ENCODE measurements at places on chromosomes 6 and 20.

- DNase-seq: no peak
Observed at GRCh38 chr6:169868458-169868857, 117.0 kb downstream of the ERMARD start.

- DNase-seq: no peak
Observed at GRCh38 chr20:53129563-53129962, 157.4 kb downstream of the TSHZ2 start.

DNA sequence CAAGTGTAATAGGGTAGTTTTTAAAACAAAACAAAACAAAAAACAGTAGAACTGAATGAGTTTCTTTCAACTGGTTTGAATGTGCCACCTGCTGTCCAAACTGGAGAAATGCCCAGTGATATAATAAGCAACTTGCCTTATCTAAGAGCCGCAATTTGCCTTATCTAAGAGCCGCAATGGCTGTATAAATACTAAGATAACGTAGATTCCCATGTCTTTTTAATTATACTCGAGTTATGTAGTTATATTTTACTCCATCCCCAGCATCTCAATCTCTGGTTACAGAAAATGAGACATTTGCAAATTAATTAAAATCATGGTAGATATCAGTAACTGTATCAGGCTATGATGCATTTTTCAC lies 67.2 kb downstream of the RPP40 start:
- peak; percentile 30 for DNase-seq

DNA sequence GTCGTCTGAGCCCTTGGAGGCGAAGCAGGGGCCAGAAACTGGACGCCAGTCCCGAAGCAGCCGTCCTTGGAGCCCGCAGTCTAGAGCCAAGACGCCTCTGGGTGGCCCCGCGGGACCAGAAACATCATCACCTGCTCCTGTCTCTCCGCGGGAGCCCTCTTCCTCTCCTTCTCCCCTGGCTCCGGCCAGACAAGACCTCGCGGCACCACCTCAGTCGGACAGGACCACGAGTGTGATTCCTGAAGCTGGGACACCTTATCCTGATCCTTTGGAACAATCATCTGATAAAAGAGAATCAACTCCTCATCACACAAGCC lies 416 bp downstream of the RSPH4A start:
- DNase-seq: no peak

- DNase-seq: no peak
Observed at GRCh38 chr6:90701146-90701781, 114.4 kb upstream of the MAP3K7 start.

DNA sequence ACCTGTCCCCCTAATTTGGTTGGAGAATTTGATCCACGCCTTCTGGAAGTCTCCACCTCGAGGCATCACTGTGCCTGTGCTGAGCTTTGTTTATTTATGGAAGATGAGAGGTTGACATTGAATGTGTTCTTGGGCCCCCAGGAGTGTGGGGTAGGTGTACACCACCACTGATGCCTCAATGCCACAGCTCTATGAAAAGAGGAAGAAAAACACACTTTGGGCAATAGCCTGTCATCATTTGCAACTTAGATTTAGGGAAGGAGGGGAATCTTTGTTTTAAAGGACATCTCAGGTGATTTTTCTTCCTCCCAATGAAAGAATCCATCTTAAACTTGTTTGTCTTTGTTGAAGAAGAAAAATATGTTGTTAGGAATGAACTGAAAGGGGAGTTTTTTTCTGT lies 42.6 kb downstream of the TBC1D7 start:
- DNase-seq: no peak

DNA sequence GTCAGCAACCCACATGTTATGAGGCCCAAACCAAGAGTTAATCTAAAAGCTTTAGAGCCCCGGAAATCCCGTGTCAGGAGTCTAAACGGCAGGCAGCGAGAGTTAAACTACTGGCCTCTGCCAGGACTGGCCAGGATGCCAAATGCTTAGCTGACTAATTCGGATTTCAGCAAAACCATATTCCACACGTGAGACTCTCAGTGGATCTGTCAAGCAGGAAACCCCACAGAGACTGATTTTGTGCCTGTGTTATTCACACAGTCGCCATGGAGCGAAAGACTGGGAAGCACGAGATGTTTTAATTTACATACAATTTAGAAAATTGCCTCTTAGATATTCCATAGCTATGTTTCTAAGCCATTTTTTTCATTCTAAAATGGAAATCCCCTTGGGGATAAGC lies 152.9 kb downstream of the RNASET2 start:
- no peak for DNase-seq

DNA sequence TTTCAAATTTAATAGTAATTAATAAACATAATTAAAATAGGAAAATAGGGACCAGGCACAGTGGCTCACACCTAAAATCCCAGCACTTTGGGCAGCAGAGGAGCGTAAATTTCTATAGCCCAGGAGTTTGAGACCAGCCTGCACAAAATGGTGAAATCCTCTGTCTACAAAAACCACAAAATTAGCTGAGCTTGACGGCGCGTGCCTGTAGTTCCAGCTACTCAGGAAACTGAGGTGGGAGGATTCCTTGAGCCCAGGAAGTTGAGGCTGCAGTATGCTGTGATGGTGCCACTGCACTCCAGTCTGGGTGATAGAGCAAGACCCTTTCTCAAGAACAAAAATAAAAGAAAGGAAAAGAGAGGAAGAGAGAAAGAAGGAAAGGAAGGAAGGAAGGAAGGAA lies 1387.0 kb upstream of the ADGRB3 start:
- no peak for DNase-seq

DNA sequence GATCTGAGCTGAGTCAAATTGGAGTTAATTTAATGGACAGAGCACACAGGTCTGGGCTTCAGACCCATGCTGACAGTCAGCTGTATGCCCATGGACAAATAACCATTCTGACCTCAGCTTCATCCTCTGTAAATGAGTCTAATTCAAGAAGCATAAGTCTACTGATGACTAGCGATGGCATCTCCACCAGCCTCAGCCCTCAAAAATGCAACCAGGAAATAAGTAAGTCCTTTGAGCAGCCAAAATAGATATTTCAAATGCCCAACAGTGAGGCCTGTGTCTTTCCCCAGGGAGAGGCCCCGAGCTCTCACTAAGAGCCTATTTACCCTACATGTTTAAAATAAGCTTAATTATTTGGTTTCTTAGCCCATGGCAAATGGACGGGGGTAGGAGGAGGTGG lies 114.2 kb upstream of the MTHFD1L start:
- DNase-seq: no peak

- no peak for DNase-seq
Observed at GRCh38 chr6:109039795-109040194, 54.9 kb downstream of the SESN1 start.

- no peak for DNase-seq
Observed at GRCh38 chr20:38243709-38244020, 16.9 kb downstream of the KIAA1755 start.

- DNase-seq: no peak
Observed at GRCh38 chr6:30162265-30163089, 869 bp upstream of the TRIM15 start.

DNA sequence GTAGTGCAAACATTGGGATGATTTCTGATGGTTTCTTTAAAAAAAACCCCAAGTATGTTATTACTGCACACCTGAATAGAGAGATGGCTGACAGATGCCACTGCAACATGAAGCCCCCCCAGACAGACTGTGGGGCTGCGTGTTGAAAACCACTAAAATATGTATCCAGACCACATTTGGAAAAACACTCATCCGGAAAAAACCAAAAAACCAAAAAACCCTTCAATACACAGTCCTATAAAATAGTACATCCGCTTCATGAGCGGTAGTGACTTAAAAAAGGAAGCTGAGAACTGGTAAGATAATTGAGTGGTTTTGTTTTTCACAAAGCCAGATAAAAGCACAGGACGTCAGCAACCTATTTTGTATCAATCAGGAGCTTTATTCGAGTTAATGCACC lies 47.1 kb upstream of the EDN3 start:
- no peak for DNase-seq

- DNase-seq: no peak
Observed at GRCh38 chr20:25195962-25196785, 662 bp downstream of the ENTPD6 start.

DNA sequence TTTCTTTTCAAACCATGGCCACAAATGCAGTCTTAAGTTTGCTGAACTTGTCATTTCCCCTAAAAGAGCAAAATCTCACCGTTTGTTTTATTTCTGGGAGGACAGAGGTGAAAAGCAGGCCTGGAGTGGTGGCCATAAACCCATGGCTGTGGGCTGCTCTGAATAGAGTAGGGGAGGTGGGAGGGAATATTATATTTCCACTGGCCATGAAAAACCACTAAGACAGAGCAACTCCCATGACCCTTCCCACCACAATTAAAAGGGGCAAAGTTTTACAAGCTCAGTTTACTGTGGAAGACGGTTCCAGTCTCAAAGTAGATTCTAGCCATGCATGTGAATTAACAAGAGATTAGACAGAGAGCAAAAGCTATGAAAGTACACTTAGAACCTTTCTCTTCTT lies 59.0 kb downstream of the IYD start:
- no peak for DNase-seq

- DNase-seq: no peak
Observed at GRCh38 chr20:63248835-63249591, 5.2 kb downstream of the NKAIN4 start.

DNA sequence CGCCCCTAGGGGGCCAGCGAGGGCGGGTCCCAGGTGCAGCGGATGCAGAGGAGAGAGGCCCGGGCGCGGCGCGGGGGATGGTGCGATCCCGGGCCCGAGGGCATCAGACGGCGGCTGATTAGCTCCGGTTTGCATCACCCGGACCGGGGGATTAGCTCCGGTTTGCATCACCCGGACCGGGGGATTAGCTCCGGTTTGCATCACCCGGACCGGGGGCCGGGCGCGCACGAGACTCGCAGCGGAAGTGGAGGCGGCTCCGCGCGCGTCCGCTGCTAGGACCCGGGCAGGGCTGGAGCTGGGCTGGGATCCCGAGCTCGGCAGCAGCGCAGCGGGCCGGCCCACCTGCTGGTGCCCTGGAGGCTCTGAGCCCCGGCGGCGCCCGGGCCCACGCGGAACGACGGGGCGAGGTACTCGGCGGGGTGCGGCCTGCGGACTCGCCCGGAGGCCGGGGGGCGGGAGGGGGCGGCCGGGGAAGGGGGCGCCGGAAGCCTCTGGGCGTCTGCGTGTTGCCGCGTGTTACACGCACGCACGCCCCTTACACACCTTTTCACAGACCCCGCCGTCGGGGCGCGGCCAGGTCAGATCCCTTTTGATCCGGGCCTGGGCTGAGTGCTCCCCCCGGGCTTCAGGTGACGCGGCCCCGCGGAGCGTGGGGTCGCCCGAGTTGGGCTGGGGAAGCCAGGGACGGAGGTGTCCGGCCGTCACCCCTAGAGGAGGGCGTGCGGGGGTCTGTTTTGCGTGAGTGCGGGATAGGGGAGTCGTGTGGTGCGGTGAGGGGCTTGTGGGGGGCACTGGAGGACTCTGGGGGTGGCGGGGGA lies 412 bp downstream of the TRIB3 start:
- peak; percentile 26 for DNase-seq

DNA sequence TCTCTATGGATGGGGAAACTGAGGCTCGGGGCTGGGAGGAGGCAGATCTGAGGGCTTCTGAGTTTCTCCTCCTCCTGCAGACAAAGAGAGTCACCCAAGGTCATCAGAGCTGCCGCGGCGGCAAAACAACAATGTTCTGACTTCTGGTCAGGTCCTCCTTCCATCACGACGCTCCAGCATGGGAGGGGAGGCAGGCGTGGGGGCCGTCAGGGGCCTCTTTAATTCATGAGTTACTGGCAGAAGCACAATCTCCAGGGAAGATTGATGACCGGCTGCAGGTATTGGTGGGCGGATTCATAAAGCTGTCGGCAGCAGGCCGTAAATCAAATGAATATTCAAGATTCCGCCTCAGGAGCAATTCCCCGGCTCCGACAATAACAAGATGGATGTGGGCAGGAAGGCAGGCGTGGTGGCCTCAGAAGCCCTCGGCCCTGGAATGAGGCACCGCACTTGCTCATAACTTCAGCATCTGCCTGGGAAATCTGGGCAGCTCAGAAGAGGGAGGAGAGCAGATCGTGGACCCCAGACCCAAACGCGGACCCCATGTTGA lies 19.1 kb downstream of the PCK1 start:
- DNase-seq: no peak

DNA sequence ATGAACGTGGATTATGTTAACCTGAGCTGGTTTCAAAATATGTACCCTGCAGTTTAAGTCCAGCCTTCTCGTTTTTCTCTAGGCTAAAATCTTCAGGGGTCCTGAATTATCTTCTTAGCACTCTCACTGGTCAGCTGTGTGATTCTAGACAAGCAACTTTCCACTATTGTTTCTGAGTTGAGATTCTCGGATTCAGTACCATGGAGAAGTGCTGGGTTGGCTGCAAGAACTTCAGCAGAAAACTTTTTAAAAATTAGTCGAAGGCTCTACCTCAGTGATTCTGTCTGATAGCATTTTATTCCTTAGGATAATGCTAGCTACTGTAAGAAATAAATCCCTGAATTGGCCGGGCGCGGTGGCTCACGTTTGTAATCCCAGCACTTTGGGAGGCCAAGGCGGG lies 173.7 kb downstream of the GRM1 start:
- DNase-seq: no peak

DNA sequence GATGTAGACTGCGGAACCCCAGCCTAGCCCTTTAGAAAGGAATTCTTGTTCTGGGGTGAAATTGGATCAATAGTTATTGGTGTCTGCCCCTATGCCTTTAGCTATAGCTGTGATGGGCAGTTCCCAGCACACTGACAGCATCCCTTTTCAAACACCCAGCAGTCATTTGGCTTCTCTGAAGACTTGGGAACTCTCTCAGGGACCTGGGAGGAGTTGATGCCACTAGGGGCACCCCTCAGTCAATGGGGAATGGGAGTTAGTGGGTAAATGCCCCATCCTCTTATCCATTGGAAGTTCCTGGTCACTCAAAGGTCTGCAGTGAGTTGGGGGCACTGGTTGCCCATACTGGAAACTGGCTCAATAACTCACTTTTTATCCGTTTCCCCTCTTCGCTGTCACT lies 31.6 kb upstream of the CSNK2A1 start:
- no peak for DNase-seq
